ENCODE measurements at places on chromosomes 13 and 19.

DNA sequence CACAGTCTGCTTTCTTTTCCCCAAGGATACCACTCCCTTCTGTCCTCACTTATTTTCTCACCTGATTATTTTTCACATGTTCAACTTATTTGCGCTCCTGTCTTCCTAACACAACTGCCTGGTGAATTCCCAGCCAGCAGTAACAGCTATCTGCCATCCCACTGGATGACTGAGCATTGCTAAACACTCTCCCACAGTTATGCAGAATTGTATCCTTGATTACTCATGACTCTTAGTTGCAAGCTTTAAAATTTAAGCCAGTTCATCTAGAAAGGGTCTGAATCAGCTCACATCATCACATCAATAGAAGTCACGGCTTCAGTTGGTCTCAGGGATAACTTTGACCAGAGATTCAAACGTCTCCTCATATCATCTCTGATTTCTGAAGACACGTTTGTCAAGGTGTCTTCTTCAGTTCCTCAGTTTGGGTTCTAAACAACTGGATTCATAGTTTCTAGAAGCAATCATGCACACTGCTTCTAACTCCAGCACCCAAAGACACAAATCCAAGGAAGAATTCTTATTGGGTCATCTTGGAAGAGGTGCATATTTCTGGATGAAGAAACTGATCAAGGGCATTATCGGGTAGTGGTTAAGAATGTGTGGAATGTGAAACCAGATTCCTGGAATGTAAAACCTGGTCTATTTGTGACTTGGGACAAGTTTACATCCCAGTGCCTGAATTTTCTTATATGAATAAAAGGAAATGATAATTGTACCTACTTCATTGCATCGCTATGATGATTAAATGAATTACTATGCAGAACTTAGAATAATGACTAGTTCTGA lies 13.9 kb upstream of the DACH1 start:
- no peak for DNase-seq

- no peak for DNase-seq
Measured at GRCh38 chr19:13128583-13128982, 10.5 kb downstream of the NACC1 start.

- DNase-seq: no peak
Measured at GRCh38 chr13:79185580-79185979, 220.5 kb downstream of the RBM26 start.

- DNase-seq: no peak
Measured at GRCh38 chr13:60484865-60485264, 87.8 kb downstream of the TDRD3 start.

- peak; percentile 99 for DNase-seq
Measured at GRCh38 chr19:8832132-8833021, at the start of the genes MBD3L1 and ZNF558. Gene MBD3L1, plus strand, starts transcription at chr19:8832377. Its CDS starts 10,302 bp downstream, at chr19:8842679. Gene ZNF558, minus strand, starts transcription at chr19:8832304. Its CDS starts 9,645 bp downstream, at chr19:8822659.

GRCh38 chr13:84077271-84077670 lies 195.0 kb upstream of the SLITRK1 start:
- no peak for DNase-seq

DNA sequence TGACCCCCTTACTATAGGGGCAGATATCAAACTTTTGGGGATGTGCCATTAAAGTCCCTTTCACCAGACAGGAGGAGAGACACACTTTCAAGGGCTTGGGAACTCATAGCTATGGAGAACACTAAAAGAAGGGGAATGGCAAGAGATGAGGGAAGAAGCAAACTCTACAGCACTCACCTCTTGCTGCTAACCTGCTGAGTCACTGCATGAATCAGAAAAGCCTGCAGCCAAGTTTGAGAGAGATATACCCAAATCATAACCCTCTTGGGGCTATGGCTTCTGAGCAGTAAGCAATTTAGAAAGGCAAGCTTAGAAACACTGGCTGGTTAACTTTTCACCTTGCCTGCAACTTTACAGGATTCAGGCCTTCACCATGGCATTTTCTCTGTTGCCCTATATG lies 1028.0 kb downstream of the UQCRFS1 start:
- no peak for DNase-seq

DNA sequence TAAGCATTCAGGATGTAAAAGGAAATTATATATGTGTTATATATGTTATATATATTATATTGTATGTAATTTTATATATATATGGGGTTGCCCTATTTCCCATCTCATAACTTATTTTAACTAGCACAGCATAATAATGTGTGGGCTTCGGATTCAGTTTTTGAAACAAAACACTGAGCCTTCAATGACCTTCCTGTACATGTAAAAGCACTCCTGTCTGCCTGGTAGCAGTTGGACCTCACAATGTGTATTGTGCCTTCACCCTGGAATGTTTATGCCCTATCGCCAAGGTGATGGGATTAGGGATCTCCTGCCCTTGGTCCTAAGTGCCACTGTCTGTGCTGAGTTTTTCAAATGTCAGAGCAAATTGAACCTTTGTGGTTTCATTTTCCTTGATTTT lies 968.8 kb downstream of the TUBA3C start:
- no peak for DNase-seq

Measured in right hindlimb (tissue), 1 donor.